ENCODE measurements at places on chromosomes 6 and 20. TPM values are rescaled to one million over a fixed set of nuclear protein-coding genes. Genes with fewer than 3 reads are reported as not detected.

DNA sequence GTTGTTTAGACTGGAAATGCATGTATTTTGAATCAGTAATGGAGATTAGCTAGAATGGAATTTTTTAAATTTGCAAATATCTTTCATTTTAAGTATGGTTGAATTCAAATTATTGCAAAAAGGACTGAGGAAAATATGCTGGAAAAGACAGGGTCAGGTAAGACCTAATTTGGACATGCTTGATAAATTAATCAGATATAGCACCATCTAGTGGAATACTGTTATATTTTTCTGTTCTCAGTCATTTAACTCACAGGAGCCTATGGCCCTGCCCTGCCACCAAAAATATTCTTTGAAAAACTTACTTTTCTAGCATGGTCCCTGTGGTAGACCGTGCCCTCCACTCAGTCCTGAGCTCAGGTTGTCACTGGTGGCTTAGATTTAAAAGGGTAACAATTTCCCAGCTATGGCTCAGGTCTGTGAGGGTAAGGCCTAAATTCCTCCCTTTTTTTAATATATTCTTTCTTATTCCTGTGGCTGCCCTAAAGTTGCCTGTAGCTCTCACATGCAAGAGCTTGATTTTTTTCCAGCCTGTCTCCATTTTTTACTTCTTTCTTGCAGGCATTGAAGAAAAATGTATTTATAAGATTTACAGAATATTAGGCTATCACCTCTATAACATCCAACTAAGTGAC is 25.3 kb upstream of the KIAA1586 start:
- DNase-seq = peak; percentile 9

GRCh38 chr6:169205176-169206160 is 48.2 kb downstream of the THBS2 start:
- no peak for DNase-seq

DNA sequence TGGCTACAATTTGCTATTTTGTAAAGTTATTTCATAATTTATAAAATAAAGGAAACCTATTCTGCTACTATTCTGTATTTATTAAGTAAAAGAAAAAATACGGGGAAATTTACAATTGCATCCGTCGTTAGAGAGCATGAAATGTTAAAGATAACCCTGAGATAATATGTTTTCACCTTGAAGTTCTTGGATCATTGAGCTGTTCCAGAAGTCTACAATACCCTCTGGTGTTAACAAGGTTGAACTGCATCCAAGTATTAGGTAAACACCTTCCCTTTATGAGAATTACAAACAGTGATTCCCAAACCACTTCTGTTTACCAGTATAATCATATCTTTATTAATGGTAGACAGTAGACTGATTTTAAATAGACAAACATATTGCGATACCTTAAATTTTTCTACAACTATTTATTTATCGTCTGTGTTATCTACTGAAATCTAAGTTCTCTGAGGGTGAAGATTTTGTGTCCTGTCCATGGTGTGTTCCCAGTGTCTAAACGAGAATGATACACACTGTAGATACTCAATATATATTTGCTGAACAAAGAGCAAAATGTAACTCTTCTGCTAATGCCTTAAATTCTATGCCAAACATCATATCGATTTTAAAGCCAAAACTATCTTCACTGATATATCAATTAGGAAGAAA is 28.2 kb downstream of the TBC1D32 start:
- peak; percentile 3 for DNase-seq

DNA sequence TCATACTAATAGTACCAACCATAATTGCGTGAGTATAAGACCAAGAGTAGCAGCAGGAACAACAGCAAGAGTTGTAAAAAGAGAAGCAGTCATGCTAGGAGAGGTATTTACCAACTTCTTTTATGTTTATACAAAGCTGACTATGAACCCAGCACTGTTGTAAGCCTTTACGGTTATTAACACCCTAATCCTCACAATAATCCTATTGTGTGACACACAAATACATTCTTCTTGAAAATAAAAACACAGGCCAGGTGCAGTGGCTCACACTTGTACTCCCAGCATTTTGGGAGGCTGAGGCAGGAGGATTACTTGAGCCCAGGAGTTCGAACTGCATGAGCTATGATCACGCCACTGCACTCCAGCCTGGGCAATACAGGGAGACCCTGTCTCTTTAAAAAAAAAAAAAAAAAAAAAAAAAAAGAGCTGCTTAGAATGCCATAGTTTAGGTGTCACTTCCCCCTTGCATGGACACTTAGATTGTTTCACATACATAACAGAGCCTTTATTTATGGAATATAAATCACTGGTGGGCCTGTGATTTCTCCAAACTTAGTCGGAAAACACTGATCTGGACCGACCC is 20.2 kb downstream of the HCK start:
- no peak for DNase-seq

DNA sequence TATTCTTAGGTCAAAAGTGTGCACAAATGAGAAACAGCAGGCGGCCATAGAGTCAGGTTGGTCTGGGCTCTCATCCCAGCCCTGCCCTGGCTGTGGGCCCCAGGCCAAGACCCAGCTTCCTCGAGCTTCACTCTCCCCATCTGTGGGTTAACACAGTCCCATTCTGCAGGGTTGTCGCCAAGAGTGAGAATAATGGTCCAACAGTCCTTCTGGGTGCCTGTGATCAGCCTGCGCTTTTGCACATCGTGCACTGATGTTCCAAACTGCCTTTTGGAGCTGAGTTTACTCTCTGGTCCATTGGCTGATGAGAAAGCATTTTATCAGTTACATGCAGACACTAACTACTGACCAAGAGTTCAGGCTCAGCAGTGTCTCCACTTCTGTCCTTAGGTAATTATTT is 82.6 kb downstream of the INSM1 start:
- DNase-seq = no peak

- DNase-seq = no peak
Observed at GRCh38 chr6:12572896-12573827, 143.4 kb upstream of the PHACTR1 start.

DNA sequence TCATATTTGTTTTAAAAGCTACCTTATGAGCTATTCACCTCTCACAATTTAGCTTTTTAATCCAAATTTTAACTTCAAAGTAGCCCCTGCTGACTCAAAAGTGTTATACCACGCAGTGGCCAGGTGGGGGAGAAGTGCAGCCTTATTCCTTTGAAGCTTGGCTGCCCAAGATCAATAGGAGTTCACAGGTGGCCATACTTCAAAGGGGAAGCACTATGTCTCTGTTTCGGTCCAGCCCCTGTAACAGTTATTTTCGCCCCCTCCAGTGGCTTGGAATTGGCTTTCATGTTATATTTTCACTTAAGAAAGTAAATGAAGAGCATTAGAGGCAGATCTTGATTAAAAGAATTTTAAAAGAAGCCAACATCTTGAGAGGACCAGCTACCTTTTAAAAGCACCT is 608.4 kb downstream of the EPHA7 start:
- DNase-seq = no peak

- no peak for DNase-seq
Observed at GRCh38 chr6:139519571-139520031, 145.2 kb upstream of the CITED2 start.

DNA sequence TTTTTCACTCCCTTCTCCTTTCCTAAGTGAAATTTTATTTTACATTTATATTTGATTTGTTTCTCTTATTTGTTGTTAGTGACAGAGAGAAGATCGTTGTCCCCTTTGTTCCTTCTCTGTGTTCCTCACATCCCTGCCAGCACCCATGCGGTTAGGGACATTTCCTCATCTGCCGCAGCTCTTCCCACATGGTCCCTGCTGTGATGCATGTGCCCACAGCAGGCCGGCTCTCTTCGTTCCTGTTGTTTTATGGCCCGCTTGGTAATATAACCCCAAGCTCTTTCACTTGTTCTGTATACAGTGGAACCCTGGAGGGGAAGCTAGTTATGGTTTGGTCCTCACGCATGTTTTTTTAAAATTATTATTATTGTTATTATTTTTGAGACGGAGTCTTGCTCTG is 23.6 kb downstream of the DTD1 start:
- no peak for DNase-seq

- DNase-seq = no peak
Observed at GRCh38 chr6:139253656-139254055, 38.1 kb downstream of the TXLNB start.

DNA sequence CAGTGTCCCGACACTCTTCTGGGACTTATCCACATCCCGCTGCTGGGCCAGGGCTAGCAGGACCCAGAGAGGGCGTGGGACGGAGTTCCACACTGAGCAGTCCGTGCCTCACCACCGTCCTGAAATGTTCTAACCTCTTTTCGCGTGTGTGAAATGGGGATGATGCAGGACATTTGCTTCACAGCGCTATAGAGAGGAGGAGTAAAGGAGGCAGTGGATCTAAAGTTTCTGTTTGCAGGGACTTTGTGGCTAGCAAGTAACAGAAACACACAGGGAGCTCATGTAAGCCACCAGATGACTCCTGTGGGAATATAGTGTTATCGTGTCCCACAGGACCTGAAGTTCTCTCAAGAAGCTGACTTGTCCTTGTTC is 634 bp downstream of the ITPA start:
- DNase-seq = no peak

- DNase-seq = peak; percentile 13
Observed at GRCh38 chr6:121236984-121237383, 97.3 kb downstream of the TBC1D32 start.

GRCh38 chr6:115360602-115361325 is 699.9 kb downstream of the FRK start:
- no peak for DNase-seq

DNA sequence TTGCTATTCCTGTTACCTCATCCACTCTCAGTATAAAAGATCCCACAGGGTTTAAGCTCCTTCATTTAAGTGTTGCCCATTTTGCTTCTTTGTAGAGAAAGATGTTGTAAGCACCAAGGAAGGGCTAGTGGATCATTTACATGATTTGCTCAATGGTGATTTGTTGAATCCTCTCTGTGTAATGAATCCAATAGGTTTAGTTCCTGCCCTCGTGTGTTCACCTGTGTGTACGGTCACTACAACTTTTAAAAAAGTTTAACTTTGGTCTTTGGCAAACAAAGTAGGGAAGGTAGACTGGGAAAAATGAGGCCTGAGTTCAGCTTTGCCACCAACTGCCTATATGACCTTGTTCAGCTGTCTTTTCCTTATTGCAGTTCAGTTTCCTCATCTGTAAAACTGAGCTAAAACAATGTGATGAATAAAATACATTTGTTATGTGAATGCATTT is 51.5 kb downstream of the DHX35 start:
- no peak for DNase-seq

- DNase-seq = no peak
Observed at GRCh38 chr6:78243519-78243918, 590.7 kb downstream of the MEI4 start.

DNA sequence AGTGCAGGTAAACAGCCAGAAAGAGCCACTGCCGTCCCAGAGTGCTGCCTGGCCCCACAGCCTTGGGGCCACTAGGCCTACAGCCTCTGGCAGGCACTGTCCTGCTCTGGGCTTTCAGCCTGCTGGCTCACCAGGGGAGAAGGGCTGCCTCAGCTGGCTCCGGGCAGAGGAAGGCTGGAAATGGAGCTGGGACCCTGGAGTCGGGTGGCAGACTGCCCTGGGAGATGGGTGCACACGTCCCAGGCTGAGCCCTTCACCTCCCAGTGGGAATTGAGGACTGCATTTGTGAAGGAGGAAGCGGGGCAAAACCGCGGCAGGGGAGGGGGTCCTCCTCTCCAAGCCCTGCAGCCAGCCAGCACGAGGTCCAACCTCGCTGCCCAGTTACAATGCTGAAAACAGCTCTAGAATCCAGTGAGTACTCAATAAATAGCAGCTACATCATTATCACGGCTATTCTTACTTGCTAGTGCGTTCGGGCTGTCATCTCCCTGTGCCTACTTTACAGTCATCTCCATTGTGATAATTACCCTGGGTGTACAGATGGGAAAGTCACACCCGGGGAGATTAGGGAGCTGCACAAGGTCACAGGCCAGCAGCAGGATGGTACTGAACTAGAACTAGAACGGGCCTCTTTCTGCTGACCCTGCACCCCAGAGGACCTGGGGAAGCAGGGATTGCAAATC is 13.1 kb downstream of the ACSS1 start:
- no peak for DNase-seq

- DNase-seq = no peak
Observed at GRCh38 chr6:30169658-30170614, 6.6 kb downstream of the TRIM15 start.

DNA sequence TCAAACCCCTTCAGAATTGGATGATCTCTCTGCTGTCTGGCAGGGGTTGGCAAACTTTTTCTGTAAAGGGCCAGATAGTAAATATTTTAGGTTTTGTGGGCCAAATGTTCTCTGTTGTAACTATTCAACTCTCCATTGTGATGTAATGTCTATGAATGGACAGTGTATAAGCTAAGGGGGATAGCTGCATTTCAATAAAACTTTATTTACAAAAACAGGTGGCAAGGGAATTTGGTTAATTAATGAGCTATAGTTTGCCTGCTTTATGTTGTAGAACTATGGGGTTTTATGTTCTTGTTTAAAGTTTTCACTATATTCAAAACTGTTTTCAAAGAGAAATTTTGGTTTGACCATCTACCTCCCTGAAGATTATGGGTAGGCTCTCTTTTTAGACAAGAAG is 182.1 kb upstream of the CITED2 start:
- DNase-seq = no peak

DNA sequence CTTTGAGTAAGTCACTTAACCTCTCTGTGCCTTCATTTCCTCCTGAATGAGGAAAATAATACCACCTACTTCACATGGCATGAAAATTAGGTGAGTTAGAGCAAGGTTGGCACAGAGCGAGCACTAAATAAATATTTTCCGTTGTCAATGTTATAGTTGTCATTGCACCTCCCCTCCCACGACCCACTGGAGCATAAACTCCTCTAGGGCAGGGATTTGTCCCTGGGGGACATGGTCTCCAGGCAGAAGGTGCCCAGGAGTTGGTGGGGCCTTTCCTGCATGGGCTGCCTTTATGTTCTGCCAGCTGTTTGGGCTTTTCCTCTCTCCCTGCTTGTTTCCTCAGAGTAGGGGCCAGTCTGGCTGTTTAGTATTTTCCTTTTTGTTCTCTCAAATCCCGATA is 1.3 kb upstream of the ANGPT4 start:
- no peak for DNase-seq

GRCh38 chr6:31058128-31058894 is 48.0 kb downstream of the MUC22 start:
- DNase-seq = peak; percentile 11

DNA sequence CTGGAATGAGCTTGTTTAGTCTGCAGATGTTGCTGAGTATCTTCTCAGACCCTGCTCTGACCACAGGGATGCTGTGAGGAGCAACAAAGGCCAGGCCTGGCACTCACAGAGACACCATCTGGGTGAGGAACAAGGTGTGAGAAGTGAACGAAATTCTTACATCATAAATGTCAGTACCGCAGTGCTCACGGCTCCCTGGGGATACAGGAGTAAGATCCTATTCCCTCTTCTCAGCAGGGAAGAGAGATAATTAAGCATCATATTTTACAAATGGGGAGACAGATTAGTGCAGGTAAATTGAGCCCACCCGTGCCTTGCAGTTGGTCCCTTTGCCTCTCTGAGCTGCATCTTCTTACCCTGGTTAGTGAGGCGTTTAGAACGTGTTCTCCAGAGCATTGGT is 106.2 kb downstream of the DTD1 start:
- DNase-seq = no peak

- no peak for DNase-seq
Observed at GRCh38 chr6:36944650-36945049, 9.9 kb upstream of the PI16 start.

GRCh38 chr20:43940518-43941225 is 26.0 kb downstream of the TOX2 start:
- no peak for DNase-seq

- DNase-seq = no peak
Observed at GRCh38 chr6:134604014-134604676, 286.2 kb upstream of the SGK1 start.

Gene PERP
- total RNA-seq = 4.3 TPM

Gene TNXB
- 16.5 TPM for total RNA-seq

Gene PNISR
- 326 TPM for total RNA-seq

Gene PKIB
- total RNA-seq = 0.89 TPM

Gene PLCB4
- not detected for total RNA-seq

Gene FOXO3
- 26.4 TPM for total RNA-seq

Gene LCA5
- 0.23 TPM for total RNA-seq

Gene PPDPF
- 208 TPM for total RNA-seq

All from CD4-positive, alpha-beta memory T cell (primary cell).